GM03348 (cell line): ENCODE measurements at places on chromosomes 6 and 20.
A peak's percentile ranks its signal among the peaks of the same experiment; 100 is the strongest.

DNA sequence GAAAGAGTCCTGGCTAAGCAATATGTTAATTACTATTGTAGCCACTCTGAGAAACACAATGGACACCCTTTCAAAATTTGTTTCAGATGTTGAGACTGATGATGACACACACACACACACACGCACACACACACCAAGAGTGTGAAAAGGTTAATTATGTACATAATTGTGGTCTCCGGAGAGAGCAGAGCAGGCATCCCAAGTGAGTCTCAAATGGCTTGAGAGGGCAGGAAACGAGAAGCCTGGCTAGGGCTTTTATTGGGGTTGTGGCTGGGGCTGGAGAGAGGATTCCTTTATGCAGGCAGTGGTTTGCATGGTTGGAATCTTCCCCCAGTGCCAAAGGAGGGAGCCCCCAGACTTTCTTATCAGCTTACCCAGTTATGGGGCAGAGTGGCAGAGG lies 38.2 kb upstream of the NKX2-4 start:
- peak; percentile 7 for DNase-seq

DNA sequence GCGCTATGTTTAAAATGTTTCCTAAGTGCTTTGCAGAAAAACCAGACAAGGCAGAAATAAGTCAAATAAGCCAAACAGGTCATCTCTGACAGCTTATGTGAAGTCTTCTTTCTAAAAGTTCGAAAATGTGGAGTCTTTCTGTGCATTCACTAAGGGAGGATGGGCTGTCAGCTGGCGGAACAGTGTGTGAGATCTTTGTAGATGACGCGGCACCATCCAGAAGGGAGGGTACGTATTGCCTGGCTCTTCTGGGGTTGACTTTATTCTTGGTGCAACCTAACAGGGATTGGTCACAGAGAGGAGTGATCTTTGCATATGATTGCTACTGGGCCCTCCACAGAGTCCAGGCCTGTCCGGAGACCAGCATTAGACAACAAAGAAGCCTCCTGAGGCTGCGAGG lies 114.5 kb upstream of the EDN1 start:
- no peak for DNase-seq

DNA sequence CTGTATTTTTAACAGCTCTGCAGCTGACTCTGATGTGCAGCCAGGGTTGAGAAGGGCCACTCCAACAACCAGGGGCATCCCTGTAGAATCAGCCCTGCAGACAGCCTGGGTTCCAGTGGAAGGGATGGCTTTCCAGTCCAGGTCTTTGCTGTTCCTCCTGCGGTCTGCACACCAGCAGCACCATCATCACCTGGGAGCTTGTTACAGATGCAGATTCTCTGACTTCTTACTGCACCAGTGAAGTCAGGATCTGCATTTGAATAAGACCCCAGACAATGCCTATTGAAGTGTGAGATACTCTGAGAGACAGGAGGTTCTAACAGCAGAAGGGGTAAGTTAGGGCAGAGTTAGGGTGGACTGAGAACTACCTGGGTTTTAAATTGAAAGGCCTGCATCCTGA lies 151.3 kb downstream of the F13A1 start:
- no peak for DNase-seq

GRCh38 chr6:5941188-5941587 lies 65.5 kb downstream of the NRN1 start:
- peak; percentile 48 for DNase-seq

DNA sequence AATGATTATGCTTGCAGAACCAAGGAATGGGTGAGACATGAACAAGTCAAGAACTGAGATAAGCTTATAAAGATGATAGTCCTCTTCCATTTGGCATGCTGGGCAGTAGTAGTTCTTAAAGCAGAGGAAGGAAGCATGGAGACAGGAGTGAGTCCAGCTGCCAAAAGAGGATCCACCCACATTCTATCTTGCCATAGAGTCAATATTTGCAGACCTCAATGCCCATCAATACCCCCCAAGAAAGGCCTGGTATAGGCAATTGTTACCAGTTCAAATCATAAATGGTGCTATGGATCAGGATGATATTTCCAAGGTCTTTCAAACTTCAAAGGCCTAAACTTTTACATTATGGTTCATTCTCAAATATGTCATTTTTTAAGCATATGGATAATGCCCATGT lies 4.8 kb downstream of the ARHGAP18 start:
- no peak for DNase-seq

GRCh38 chr20:31260326-31260932 lies 3.0 kb downstream of the DEFB115 start:
- DNase-seq: no peak

DNA sequence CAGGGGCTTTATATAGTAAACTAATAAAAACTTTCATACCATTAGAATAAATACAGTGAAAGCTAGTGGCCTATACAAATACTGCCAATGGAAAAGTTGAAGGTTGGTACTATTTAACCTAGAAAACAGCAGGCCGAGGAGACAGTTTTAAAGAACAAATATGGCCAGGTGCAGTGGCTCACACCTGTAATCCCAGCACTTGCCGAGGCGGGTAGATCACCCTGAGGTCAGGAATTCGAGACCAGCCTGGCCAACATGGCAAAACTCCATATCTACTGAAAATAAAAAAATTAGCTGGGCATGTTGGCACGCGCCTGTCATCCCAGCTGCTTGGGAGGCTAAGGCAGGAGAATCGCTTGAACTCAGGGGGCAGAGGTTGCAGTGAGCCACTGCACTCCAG lies 24.8 kb downstream of the GLYATL3 start:
- DNase-seq: no peak

- DNase-seq: peak; percentile 27
These were observed 5.6 kb upstream of the CFB start for GRCh38 chr6:31940256-31940664.

DNA sequence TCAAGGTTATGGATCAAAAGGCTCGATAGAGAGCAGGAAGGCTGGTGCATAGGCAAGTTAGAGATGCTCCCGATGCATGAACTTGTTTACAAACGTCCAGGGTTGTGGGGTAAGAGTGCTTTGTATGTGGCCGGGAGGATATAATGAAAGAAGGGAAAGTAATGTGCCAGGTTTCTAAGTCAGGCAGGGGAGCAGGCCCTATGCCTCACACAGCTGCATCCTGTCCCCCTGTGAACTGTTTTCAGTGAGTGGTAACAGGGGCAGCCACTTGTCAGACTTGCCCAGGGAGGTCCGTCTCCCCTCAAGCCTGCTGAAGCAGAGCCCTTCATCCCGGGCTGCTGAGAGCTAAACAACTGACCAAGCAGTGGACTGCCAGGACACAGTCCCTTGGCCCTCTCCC lies 19.4 kb downstream of the KCNK5 start:
- no peak for DNase-seq

- no peak for DNase-seq
These were observed 193.1 kb downstream of the MAFB start for GRCh38 chr20:40495956-40496355.

DNA sequence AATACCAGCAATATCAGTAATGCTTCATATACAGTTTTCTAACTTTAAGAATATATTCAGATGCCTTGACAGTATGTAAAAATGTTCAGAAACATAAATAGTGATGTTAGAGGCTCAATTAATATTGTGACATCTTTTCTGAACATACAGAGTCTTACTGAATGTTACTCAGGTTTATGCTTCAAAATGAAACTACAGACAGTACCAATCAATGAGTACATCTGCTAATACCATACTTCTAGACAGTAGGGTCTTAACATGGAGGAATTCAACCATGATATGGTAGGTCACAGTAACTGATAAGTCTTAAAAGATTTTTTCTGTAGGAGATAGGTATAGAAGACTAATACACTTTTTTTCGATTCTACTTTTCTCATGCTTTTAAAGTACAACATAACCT lies 8.3 kb downstream of the GCLC start:
- no peak for DNase-seq

DNA sequence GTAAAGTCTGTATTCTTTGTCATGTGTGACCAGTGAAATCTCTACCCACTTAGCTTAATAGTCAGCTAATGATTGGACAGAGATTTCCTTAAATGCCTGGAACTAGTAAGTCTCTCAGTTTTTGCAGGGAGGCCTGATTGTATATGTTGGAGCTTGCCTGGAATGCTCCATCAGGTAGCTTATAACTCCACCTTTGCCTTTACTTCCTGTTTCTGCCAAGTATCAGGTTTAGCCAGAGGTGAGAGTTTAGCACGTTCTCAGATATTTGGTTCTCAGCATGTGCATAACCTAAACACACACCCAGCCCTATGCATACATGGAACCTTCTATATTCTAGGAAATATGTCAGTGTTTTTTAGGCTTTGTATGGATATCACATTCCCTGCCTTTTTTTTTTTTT lies 435.3 kb downstream of the CDKAL1 start:
- DNase-seq: no peak

DNA sequence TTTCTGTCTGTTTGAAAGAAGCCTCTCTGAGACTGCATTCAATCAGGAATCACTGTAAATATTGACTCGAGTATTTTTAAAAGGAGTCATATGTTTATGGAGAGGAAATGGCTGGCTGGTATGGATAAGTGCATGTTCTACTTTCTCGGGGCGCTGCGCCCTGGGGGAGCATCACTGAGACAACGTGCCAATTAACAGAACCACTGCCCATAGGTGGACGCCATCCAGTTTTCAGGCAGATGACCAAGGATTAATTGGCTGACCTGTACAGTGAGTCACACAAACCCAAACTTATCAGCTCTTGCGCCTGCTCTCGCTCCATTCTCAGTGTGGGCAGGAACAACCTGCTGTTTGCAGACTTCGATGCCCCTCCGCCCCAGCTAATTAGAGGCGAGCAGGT lies 571.2 kb downstream of the QKI start:
- DNase-seq: no peak

DNA sequence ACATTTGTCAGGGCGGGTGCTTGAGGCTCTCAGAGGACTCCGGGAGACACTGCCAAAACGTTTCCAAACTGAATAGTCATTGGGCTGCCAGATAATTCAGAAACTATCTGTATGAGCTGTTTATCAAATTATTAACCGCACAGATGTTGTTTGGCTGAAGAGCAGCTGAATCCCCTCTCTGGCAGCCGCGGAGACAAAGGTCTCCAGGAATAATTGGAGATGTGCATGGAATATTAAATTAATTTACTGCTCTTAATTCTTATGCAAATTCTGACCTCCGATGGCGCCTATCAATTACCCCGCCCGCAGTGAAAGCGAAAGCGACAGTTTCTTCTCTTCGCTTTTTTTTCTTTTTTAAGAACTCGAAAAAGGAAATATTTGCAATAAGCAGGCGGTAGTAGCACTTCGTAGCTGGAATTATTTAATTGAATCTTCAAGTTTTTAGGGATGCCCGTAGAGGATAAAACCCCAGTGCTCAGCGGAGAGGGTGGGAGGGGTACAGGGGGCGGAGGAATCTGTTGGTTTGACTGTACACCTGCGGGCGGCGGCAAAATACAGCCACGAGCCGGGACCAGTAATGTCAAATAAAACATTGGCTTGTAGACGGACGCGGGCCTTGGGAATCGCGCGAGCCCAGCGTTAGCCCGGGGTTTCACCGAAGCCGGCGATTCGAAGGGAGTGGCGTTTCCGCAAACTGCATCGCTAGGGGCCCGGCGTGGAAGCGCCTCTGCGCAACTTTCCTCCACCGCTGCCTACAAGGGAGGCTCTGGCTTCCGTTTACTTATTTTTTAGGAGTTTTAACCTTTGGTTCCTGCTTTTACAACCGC lies 6.2 kb downstream of the LINC00237 start:
- DNase-seq: peak; percentile 24

DNA sequence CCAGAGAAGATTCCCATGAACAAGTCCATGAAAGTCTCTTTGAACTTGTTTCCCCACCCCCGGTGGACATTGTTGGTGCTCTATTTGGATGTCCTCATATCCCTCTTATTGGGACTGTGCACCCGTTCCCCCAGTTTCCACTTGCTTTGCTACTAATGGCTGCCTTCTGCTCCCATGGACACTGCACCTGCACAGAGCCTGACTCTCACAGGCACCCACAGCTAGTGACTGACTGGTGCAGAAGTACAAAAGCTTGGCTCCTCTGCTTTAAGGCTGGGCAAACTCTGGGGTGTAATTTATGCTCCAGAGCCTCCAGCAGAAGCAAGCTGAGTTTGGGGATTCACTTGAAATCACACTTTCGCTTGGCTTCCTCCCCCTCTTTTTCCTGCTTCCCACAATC lies 239.9 kb upstream of the BTBD3 start:
- DNase-seq: no peak

DNA sequence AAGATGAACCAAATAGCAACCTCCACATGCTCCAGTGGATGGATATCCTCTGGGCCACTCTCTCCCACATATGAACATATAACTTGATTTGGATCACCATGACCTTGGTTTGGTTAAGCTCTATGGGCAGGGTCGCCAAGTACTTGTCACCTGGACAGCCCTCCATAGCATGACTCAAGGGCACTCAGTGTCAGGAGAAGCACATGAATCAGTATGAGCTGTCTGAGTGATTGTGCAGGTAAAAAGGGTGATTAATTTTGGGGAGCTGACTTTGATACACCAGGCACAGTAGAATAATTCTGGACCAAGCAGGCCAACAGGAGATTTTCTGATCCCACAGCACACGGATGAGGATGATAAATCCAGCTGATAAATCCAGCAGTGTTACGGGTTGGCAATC lies 74.4 kb downstream of the OPRM1 start:
- no peak for DNase-seq

- peak; percentile 55 for DNase-seq
These were observed 5.2 kb downstream of the FOXO3 start for GRCh38 chr6:108565893-108566292.

DNA sequence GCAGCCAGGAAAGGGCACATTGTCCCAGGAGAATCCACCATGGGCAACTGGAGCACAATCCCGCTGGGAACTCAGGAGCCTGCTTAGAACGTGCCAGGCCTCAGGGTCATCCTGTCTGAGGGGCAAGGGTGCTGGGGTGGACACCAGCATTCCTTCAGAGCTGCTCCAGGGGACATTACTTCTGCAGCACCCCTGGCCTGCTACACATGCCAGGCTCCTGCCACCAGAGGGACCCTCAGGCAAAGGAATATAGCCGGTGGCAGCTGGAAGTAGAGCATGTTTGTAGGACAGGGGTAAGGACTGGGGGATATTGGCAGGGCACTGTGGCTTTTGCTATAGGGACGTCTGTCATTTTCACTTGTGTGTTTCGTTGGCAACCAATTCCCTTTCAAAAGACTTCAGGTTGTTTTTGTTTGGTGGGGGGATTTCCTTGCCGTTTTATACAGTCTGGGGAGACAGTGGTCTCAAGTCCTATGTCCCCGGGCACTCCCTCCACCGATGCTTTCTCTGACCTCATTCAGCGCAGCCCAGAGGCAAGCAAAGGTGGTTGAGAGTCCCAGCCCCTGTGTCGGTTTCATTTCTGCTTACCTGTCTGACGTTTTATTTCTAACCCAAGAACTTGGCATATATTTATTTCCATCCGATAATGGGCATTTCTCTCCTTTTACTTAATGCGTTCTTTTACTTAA lies 130.8 kb downstream of the JPH2 start:
- DNase-seq: no peak

DNA sequence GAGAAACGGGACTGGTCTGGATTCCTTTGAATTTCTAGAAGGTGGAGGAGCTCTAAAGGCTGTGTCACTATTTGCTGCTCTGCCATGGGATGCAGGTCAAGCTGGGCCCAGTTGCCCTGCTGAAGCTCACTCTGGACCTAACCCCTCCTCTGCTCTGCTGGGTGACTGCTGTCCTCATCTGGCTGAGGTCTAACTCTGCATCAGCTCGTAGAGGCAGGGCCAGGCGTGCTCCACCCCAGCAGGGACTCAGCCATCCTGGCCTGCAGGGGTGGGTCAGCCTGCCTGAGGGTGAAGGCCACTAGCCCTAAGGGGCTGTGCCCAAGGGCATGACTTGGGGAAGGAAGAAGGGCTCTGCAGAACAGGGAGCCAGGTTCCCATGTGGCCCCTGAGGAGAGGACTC lies 852 bp downstream of the CST4 start:
- DNase-seq: no peak
